CD8-positive, alpha-beta memory T cell (primary cell): ENCODE measurements at places on chromosomes 11 and 22.

DNA sequence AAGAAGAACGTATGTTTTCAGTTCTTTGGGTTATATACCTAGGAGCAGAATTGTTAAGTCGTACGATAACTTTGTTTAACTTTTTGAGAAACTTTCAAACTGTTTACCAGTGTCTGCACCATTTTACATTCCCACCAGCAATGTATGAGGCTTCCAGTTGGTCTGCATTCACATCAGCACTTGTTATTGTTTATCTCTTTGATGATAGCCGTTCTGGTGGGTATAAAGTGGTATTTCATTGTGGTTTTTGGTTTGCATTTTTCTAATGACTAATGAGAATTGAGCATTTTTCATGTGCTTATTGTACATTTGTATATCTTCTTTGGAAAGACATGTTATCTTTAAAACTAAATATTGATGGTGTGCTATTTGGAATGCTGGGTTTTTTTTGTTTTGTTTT lies 59.8 kb downstream of the KDM2A start:
- no peak for DNase-seq

GRCh38 chr11:39149214-39149613 lies 2310.2 kb downstream of the LRRC4C start:
- no peak for DNase-seq

DNA sequence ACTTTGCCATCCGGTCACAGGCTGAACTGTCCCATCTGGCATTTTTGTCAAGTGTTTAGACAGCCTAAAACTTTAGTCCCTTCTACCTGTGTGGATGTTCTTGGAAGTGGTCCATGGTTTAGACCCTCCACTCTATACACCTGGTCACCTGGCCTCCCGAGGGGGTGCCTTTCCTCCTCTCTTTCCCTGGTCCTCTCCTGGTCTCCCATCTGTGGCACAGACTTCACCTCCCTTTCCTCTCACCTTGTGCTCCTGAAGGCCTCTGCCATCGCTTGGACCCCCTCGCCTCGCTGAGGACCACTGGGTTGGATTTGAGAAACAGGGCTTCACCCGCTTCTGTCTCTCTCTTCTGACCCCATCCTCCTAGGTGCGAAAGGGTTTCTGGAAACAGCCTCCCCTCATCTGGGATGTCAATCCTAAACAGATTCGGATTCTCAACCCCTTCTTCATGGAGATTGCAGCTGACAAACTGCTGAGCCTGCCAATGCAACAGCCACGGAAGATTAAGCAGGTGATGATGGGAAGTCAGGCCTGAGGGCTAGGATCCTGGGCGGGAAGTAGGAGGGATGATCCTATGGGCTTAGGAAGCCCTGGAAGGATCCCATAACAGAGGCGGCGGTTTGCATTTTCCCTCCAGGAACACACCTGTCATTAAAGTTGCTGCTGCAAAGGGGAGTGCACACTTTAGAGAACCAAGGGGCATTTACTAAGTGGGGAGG lies 53.6 kb downstream of the ST3GAL4 start:
- no peak for DNase-seq

- DNase-seq, result no peak
These were observed 49.3 kb upstream of the CLPB start for GRCh38 chr11:72483412-72484186.

DNA sequence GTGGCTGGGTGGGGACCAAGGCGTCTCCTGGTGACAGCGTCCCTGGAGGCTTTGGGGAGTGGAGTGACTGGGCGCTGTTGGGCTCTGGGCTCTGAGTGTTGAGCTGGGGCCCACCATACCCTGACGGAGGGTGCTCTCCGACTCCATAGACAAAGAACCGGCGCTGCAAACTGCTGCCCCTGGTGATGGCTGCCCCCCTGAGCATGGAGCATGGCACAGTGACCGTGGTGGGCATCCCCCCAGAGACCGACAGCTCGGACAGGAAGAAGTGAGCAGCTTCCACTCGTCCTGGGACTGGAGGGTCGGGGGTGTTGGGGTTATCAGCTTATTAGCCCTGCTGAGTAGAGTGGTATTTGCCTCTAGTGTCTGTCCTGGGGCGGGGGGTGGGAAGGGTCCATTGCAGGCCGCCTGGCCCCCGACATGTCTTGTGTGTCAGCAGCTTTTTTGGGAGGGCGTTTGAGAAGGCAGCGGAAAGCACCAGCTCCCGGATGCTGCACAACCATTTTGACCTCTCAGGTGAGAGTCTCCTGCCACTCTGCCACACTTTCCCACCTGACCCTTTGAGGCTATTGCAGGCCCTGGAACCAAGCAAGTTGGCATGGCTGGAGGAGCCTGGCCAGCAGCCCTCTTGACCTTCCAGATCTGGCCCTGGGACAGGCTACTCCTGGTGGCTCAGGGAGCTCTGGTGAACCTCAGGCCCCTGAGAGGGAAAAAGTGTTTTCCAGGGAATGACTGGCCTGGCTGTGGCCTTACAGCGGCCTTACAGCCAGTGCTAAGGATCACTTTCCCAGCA lies 7.6 kb downstream of the CLDN5 start:
- no peak for DNase-seq

- no peak for DNase-seq
These were observed 188.7 kb downstream of the ETS1 start for GRCh38 chr11:128398517-128399250.

GRCh38 chr11:102581066-102581465 lies 44.1 kb downstream of the MMP20 start:
- DNase-seq, result no peak

DNA sequence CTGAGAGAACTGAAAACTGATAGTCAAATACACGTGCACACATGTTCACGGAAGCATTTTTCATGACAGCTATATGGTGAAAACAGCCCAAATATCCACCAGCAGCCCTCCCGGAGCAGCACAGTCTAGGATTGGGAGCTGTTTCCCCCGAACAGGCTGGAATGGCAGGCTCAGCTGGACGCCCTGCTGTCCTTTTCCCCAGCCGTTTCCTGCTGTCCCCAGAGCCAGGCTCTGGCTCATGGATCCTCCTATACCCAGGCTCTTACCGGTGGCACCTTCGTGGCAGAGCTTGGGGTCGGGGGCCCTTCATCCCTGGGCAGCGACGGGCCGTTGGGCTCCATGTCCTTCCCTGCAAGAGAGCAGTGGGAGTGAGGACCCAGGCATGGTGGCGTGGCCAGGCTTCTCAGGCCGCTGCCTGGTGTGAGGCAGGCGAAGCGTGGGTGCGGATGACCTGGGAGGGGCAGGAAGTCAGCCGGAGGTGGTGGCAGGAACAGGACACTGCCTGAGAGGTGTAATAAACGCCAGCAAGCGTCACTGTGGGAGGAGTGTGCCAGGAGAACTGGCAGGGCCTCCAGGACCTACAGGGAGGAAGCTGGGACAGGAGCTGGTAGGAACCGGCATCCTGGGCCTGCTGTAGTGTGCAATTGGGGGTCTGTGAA lies 38.8 kb downstream of the OSBPL5 start:
- DNase-seq, result no peak

- DNase-seq, result peak; percentile 85
These were observed 2.4 kb upstream of the ATP5MG start for GRCh38 chr11:118398791-118399559.

DNA sequence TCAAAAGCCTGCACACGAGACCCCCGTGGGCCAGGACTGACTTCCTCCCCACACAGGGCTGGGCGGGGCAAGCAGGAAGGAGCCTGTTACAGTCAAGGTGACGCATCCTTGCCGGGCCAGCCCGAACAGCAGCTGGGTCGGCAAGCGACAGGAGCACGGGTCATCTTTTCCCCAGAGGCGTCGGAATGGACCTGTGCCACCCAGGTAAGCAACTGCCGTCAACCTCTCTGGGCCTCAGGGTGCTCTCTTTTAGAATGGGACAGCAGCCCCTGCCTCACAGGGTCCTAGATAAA lies at the start of gene CYTH4:
CYTH4 (plus strand) TSS at position 124 of the 293 bp plus-strand sequence; CDS start at position 186, 62 bp downstream.
- peak; percentile 64 for DNase-seq

DNA sequence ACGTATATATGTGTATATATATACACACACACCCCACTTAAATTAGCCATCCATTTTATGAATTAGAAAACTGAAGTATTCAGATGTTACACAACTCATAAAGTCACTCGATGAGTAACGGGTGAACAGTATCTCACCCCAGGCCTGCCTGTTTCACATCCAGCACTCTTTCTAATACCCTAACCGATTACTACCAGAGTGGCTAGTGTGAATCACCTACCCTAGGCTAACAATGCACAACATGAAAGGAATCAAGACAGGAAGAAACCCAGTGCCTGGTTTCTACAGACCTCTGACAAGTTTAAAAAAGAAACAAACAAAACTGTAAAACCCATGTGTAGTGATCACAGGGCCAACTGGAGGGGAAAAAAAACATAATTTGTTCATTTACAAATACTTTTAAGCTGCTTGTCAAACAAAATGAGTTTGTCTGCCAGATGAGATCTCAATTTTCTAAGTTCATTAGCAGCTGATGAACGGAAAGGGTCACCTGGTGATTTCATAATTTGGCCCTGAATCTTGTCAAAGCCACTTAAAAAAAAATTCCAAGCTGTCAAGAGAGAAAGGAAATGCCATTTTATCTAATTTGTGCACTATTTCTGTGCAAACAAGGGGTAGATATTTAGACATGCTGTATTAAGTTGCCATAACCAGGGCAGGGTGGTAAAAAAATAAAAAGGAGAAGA lies 134.8 kb downstream of the LARGE1 start:
- DNase-seq, result no peak

DNA sequence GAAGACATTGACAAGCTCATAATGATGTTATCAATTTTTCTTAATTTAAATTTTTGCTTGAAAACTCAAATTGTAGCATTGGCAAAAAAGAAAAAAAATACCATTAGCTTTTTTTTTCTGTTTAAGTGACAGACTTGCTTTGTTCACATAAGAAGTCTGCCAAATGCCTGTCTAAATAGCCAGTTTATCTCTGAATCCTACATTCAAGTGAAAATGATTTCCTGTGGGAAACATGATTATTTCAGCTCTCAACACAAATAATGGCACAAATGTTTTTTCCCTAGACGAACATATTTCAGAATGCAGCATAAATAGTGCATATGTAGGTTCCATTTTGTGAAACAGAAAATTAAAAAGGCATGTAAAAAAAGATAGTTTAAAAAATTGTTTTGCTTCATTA lies 23.5 kb downstream of the TYR start:
- DNase-seq, result no peak

DNA sequence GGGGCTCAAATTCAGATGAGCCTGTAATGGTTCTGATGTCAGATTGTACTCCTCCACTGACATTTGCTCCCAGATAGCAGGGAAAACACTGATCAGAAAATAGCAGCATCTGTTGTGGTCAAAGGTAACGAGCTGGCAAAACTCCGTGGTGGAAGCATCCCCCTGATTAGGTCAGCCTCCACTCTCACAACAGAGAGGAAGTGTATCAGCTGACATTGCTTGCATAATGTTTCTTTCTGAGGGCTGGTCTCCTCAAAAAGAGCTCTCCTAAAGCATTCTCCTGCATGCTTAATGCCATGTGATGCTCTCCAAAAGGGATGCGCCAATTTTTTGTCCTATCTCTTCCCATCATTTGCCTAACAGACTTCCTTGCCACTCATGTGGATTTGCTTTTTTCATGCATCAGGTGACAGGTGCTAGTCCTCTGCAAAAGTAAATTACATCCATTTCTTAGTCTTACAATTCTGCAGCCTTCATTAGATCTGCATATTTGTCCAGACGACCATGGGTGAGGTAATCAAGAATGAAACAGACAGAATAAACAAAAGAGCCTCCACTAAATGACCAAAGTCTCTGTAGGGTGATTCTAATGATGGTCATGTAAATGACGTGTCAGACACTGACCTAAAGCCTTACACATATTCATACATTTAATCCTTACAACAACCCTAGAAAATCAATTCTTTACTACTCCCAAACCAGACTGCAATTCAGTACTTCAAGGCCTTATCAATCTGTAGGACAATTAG lies 6.4 kb upstream of the TENM4 start:
- DNase-seq, result no peak

- DNase-seq, result no peak
These were observed 777 bp downstream of the LTO1 start for GRCh38 chr11:69674267-69674885.

DNA sequence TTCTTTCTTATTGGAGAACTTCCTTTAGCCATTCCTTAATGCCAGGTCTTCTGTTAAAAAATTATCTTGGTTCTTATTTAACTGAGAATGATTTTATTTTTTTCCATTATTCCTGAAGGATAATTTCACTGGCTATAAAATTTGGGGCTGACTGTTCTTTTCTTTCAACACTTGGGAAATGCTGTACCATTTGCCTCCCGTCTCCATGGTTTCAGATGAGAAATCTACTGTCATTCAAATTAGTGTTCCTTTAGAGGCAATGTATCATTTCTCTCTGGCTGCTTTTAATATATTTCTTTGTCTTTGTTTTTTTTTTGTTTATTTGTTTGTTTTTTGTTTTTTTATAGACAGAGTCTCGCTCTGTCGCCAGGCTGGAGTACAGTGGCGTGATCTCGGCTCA lies 51.8 kb upstream of the SMTN start:
- no peak for DNase-seq

DNA sequence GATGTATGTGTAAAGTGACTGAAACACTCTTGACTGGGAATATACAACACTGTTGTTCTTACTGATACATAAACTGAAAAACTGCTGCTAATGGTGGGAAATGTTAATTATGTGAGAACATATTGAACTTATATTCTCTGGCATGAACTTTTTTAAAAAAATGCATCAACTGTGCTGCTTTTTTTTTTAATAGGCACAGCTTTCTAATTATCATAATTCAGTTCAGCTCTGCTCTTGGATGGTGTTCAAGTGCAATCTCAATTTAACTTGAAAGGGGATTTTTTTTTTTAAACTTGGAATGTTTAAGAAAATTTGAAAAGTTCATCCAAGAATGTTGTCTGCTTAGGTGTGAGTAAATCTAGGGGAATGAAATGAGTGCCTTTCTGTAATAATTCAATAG lies 5.2 kb downstream of the TEAD1 start:
- no peak for DNase-seq

DNA sequence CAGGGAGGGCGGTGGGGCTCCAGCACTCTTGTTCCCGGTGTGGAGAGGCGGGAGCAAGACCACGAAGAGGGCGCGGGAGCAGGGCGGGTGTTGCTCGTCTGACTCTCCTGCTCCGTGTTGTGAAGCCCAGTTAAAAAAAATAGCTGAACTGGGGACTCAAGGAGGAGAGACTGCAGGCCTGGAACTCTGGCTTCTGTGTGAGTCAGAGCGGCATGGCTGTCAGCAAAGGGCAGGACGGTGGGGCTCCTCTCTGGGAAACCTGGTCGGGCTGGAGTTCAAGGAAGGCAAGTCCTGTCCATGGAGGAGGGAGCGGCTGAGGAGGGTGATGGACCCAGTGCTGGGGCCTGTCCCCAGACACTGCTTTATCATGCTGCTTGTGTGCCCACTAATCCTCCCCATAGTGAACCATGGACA lies 152.3 kb downstream of the FEZ1 start:
- DNase-seq, result no peak

GRCh38 chr11:14393889-14394288 lies 34.9 kb upstream of the RRAS2 start:
- no peak for DNase-seq

- no peak for DNase-seq
These were observed 72.2 kb downstream of the KCNQ1 start for GRCh38 chr11:2517016-2517385.

DNA sequence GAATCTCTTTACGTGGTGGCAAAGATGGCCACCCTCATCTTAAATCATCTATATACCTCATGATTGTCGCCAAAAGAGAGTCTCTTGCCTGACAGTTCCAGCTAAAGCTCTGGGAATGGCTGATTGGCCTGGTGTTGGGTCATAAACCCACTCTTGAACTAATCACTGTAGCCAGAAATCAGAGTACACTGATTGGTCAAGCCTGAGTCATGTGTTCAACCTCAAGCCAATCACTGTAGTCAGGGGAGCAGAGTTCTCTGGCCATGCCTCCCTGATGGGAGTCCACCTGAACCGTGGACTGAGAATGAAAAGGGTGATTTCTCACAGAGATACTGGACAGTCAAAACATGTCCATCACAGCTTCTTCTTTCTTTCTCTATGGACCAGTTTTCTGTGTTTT lies 45.8 kb downstream of the RCN1 start:
- no peak for DNase-seq
